Endodermal cell (in vitro differentiated cells): ENCODE measurements at places on chromosomes 1 and 21. TPM values are rescaled to one million over a fixed set of nuclear protein-coding genes. Genes with fewer than 3 reads are reported as not detected.

GRCh38 chr1:24085546-24085945, 26.4 kb downstream of the MYOM3 start:
- H3K36me3 ChIP-seq = no peaks in the 10 kb centered on the region
- H3K4me1 ChIP-seq = peaks cover 7% of the 10 kb centered on the region
- no peaks in the 10 kb centered on the region for H3K27me3 ChIP-seq
- no peak overlapping the region for H3K4me3 ChIP-seq

Gene ZBED6
- 24.2 and 27.8 TPM in 2 replicates for total RNA-seq

GRCh38 chr1:247440001-247440620, 17.8 kb downstream of the OR2B11 start:
- H3K27ac ChIP-seq = no peak overlapping the region
- H3K4me3 ChIP-seq = no peak overlapping the region
- no peaks in the 10 kb centered on the region for H3K36me3 ChIP-seq
- no peaks in the 10 kb centered on the region for H3K4me1 ChIP-seq
- DNase-seq = no peak
- H3K27me3 ChIP-seq = no peaks in the 10 kb centered on the region

Gene SPTA1
- not detected in 2 replicates for total RNA-seq

- H3K4me1 ChIP-seq = peaks cover 4% of the 10 kb centered on the region
- no peak overlapping the region for H3K27ac ChIP-seq
- H3K36me3 ChIP-seq = no peaks in the 10 kb centered on the region
- DNase-seq = no peak
- H3K4me3 ChIP-seq = no peak overlapping the region
- H3K27me3 ChIP-seq = no peaks in the 10 kb centered on the region
These were observed 63.2 kb downstream of the SYDE2 start for GRCh38 chr1:85137660-85138059.

Gene AGPAT3
- 68.8 and 74.4 TPM in 2 replicates for total RNA-seq

- H3K27ac ChIP-seq = no peak overlapping the region
- no peaks in the 10 kb centered on the region for H3K36me3 ChIP-seq
- DNase-seq = no peak
These were observed 262.7 kb upstream of the RGS18 start for GRCh38 chr1:191895462-191896058.

Gene OR10J1
- total RNA-seq = not detected in 3 replicates

Gene HNRNPU
- 412 to 517 TPM (median 502 TPM) in 3 replicates for total RNA-seq

DNA sequence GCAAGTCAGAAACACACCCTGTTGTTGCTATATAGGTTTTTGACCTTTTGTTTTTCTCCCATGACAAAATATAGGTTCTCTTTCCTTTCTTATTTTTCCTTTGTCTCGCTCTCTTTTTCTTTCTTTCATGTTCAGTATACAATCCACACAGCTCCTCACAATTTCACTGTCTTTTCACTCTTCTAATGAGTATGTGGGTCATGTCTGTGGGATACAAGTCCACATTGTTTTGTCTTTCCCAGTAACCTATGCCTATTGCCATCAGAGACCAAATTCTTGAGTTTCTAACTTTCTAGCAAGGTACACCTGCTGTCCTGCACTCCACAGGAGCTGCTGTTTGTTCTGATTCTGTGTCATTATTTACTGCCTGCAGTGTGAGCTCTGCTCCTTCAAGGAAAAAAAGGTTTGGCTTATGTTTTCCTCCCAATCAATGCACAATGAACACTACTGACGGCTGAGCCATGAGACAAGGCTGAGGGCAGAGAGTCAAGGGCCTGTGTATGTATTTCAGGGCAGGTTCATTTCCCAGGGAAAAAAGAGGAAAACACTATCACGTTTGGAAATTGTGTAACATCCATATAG, 453.8 kb downstream of the NEGR1 start:
- DNase-seq = no peak
- H3K4me3 ChIP-seq = no peak overlapping the region
- no peaks in the 10 kb centered on the region for H3K27me3 ChIP-seq
- peak overlapping the region; percentile 12 for H3K27ac ChIP-seq
- no peaks in the 10 kb centered on the region for H3K4me1 ChIP-seq
- no peaks in the 10 kb centered on the region for H3K36me3 ChIP-seq

DNA sequence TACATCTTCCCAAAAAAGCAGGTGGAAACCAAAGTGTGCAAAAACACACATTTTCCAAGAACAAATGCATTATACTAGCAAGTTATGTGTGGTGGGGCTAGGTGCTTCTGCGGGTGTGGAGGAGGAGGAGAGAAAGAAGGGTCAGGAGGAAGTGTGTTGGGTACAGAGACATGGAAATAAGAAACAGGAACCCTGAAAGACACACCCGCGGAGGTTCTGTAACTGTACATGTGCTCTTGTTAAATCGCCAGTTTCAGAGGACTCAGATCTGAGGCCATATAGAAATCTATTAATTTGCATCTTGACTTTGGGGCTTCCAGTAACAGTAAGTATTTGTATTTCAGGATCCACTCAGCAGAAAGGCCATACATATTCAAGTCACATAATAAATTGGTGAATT, 30.9 kb downstream of the ERG start:
- DNase-seq = no peak
- H3K27ac ChIP-seq = no peak overlapping the region
- H3K4me3 ChIP-seq = no peak overlapping the region
- H3K4me1 ChIP-seq = no peaks in the 10 kb centered on the region
- H3K36me3 ChIP-seq = no peaks in the 10 kb centered on the region
- no peaks in the 10 kb centered on the region for H3K27me3 ChIP-seq

Gene PLEKHN1
- 3.8 and 4.6 TPM in 2 replicates for total RNA-seq

Gene FTCD
- 4.1 to 5.2 TPM (median 4.6 TPM) in 3 replicates for total RNA-seq

DNA sequence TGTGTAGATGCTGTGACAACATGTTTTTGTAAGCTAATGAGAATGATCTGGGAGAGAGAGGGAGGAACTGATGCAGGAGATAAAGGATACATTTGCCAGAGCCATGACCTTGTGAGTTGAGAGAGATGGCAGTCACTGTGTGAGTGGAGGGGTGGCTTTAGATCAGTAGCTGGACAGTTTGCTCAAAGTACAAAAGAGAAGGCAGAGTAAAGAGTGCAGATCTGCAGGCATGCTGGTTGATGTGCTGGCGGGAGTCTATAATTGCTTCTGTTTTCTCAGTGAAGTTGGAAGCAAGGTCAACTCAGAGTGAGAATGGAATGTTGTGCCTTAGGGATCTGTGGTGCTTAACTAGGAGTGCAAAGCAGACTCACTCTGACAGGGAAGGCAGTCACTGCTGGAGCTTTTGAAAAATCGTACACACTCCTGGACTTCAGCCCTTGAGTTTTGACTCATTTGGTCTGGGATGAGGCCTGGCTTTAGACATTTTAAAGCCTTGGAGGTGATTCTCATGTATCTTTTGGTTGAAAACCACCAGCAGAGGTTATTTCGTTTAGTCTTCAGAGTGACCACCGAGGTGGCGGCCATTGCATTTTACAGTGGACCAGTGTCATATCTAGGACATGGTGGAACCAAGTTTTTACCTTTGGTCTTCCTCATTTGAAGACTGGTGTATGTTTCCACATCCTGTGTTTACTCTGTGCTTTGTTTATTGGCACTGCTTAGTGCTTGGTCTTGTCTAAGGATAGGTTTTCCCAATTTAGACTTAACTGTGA, 49.6 kb downstream of the MTR start:
- DNase-seq = no peak
- peaks cover 3% of the 10 kb centered on the region for H3K4me1 ChIP-seq
- H3K27ac ChIP-seq = no peak overlapping the region
- H3K36me3 ChIP-seq = peaks cover 6% of the 10 kb centered on the region
- no peak overlapping the region for H3K4me3 ChIP-seq

- no peaks in the 10 kb centered on the region for H3K4me1 ChIP-seq
- H3K4me3 ChIP-seq = no peak overlapping the region
- H3K36me3 ChIP-seq = no peaks in the 10 kb centered on the region
- no peak overlapping the region for H3K27ac ChIP-seq
- H3K27me3 ChIP-seq = no peaks in the 10 kb centered on the region
These were observed 100.5 kb upstream of the HMGB4 start for GRCh38 chr1:33763406-33763805.

Gene CLCA4
- total RNA-seq = not detected in 2 replicates

DNA sequence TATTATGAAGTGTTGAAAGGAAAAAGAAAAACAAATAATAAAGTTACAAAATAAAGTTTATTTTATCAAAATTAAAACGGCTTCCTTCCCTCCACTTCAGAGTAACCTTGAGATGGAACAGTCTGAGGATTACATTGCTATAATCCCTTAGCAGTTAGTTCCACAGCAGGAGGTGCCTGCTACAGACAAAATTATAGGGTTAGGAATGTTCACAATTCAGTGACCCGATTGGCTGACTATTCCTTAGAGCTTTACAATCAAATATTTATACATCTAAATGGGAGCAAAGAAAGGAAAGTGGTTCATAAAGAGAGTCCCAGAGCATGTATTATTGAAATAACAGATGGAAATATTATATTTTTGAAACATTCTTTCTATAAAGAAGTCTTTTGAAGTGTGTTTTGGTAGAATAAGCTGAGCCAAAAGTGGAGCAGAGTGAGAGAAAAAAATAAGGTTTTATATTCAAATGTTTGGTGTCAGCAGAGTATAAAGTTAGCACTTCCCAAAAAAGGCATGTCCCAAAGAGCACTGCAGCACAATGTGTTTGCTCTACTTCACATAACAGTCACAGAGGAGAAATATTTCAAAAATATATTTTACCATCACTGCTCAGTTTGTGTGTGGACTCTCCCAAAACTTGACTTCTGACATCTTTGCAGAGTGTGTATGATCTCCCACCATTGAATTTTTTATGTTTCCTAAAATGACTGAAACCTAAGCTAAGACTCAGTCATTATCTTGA, 71.4 kb upstream of the GORAB start:
- no peak overlapping the region for H3K4me3 ChIP-seq
- no peaks in the 10 kb centered on the region for H3K4me1 ChIP-seq
- no peaks in the 10 kb centered on the region for H3K27me3 ChIP-seq
- H3K27ac ChIP-seq = no peak overlapping the region

- no peak for DNase-seq
- no peak overlapping the region for H3K27ac ChIP-seq
- no peak overlapping the region for H3K4me3 ChIP-seq
- no peaks in the 10 kb centered on the region for H3K36me3 ChIP-seq
- H3K27me3 ChIP-seq = no peaks in the 10 kb centered on the region
These were observed 111.2 kb downstream of the OMA1 start for GRCh38 chr1:58435376-58435775.

- peaks cover 11% of the 10 kb centered on the region for H3K36me3 ChIP-seq
- peak overlapping the region; percentile 64 for H3K4me3 ChIP-seq
- H3K27me3 ChIP-seq = no peaks in the 10 kb centered on the region
- no peak overlapping the region for H3K27ac ChIP-seq
These were observed 28.3 kb downstream of the LRRC3 start for GRCh38 chr21:44483288-44484237.

Gene ADORA1
- total RNA-seq = 1.1 to 2.1 TPM (median 2.0 TPM) in 3 replicates

- no peak overlapping the region for H3K4me3 ChIP-seq
- H3K4me1 ChIP-seq = no peaks in the 10 kb centered on the region
- DNase-seq = no peak
- H3K27me3 ChIP-seq = no peaks in the 10 kb centered on the region
- no peaks in the 10 kb centered on the region for H3K36me3 ChIP-seq
These were observed 16.7 kb upstream of the ADAMTS5 start for GRCh38 chr21:26983576-26983975.

DNA sequence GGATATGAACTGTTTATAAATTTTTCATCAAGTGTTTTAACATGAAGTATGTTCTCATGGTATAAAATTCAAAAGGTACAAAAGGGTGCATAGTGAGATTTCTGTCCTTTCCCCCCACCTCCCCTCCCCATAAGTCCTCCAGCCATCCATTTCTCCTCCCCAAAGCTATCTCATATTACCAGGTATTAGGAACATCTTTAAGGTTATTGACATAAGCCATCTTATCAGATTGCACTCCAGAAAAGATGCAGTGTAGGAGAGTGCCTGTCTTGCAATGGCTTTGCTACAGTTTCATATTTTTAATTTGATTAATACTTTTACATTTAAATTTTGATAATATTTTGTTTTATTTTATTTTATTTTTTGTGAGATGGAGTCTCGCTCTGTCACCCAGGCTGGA, 13.5 kb upstream of the HPCAL4 start:
- no peak overlapping the region for H3K27ac ChIP-seq
- H3K27me3 ChIP-seq = peaks cover 87% of the 10 kb centered on the region

Gene S100B
- not detected in 2 replicates for total RNA-seq

DNA sequence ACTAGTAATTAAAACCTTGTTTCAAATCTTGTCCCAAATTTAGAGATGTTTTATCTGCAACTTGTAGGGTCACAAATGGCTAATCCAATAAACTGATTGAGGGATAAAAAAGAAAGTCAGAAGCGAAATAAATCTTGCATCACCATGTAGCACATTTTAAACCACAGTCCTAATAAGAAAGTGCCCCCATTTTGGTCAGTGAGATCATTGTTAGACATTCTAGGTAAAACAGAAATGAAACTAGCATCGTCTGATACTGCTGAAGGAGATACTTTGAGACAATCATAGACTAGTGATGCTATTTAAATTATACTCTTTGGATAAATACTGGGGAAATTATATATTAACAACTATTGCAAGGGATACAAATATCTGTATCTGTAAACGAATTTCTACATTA, 247.9 kb downstream of the AMY1C start:
- no peaks in the 10 kb centered on the region for H3K4me1 ChIP-seq
- H3K4me3 ChIP-seq = no peak overlapping the region
- no peaks in the 10 kb centered on the region for H3K27me3 ChIP-seq
- H3K36me3 ChIP-seq = no peaks in the 10 kb centered on the region

Gene SELP
- total RNA-seq = not detected in 3 replicates

- peaks cover 4% of the 10 kb centered on the region for H3K4me1 ChIP-seq
- no peaks in the 10 kb centered on the region for H3K27me3 ChIP-seq
- H3K27ac ChIP-seq = no peak overlapping the region
- no peaks in the 10 kb centered on the region for H3K36me3 ChIP-seq
- H3K4me3 ChIP-seq = no peak overlapping the region
These were observed 44.3 kb upstream of the SYT14 start for GRCh38 chr1:209893751-209894150.

Gene KCNQ4
- total RNA-seq = 0.22 to 0.90 TPM (median 0.45 TPM) in 3 replicates

DNA sequence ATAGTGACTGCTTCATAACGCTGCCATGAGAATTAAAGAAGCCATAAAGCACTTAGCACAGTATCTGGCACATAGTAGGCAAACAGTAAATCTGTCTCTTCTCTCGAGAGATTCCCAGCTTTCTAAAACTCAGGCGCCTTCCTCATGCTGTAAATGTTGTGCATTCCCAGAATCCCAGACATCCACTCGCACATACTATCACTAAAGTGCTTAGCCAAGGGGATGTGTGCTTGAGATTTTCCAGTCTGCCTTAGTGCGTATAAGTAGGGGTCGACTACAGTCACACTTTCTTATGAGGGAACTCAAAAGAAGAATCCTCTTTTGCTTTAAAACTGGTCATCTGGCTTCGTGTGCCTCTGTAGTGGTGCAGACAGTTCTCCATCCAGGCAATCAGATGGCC, 98.6 kb upstream of the SPATA6 start:
- H3K4me3 ChIP-seq = no peak overlapping the region
- no peaks in the 10 kb centered on the region for H3K36me3 ChIP-seq
- no peak for DNase-seq
- H3K4me1 ChIP-seq = no peaks in the 10 kb centered on the region
- H3K27ac ChIP-seq = no peak overlapping the region
- H3K27me3 ChIP-seq = no peaks in the 10 kb centered on the region

Gene MYCL
- 30.9 and 35.0 TPM in 2 replicates for total RNA-seq
